ENCODE measurements at places on chromosomes 1 and 21. TPM values are rescaled to one million over a fixed set of nuclear protein-coding genes. Genes with fewer than 3 reads are reported as not detected.

DNA sequence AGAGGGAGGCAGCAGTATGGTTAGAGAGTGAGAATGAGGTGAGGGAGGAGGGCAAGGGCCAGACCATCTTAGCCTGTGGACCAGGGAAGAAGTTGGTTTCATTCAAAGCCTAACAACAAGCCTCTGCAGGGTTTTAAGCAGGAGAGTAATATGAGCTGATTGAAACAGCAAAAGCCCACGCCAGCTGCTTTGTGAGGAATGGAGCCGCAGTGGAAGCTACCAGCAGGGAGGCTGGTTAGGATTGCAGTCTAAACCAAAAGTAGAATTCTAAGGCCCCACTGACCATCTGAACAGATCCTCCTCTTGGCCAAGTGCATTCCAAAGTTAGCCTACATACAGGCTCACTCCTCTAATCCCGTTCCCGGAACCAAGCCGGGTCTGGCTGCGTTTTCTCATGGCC is 44.8 kb downstream of the OLFML3 start:
- DNase-seq, result no peak

GRCh38 chr1:55916481-55916880 is 662.9 kb downstream of the PLPP3 start:
- DNase-seq, result no peak

DNA sequence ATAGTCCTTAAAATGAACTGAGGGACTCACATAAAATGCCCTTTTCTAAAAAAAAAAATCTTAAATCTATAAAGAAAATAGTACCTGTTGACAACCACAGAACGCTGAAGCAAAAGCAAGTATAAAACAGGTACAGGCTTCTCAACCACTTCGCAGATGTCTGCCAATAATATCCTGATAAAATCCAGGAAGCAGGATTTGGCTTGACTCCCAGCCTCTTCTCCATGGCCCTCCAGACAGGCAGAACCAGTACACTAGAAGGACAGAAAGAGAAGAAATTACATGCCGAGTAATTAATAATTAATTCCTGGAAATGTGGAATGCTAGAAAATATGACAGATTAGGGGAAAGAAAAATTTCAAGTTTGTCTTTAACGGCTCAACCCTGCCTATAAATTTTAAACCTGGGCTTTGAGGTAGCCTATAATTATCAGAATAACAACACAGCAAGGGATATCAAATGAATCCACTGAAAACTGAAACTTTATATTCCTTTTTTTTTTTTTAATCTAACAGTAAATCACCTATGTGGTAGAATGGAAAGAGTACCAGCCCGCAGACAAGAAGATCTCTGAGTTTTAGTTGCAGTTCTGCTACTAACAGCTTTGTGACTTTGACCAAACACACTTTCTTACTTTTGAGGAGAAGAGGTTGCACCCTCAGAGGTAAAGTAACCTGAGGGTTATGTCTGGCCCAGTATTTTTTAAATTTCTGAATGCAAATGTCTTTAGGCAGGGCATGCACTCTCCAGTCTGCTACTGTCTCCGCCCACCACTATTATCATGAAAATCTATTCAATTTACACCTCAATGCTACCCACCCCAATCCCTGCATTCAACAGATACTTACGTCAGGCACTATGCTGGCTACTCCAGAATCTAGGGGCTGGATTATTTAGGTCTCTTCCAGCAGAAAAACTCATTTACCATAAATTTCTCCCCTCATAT is 2.7 kb downstream of the KIAA0319L start:
- no peak for DNase-seq

Gene KIF26B
- not detected for total RNA-seq

Measured in uterus (tissue), 4 donors.